Progenitor cell of endocrine pancreas (in vitro differentiated cells): ENCODE measurements at places on chromosomes 1 and 21. TPM values are rescaled to one million over a fixed set of nuclear protein-coding genes. Genes with fewer than 3 reads are reported as not detected.

- H3K27ac ChIP-seq = peak overlapping the region; percentile 5
- H3K36me3 ChIP-seq = no peaks in the 10 kb centered on the region
- H3K4me3 ChIP-seq = peak overlapping the region; percentile 71
- H3K27me3 ChIP-seq = peaks cover 39% of the 10 kb centered on the region
Observed at GRCh38 chr1:32703479-32704291, 1.1 kb upstream of the SYNC start.

GRCh38 chr1:158552296-158552695 lies 1.9 kb downstream of the OR6Y1 start:
- H3K4me3 ChIP-seq = no peak overlapping the region
- no peaks in the 10 kb centered on the region for H3K36me3 ChIP-seq
- H3K27me3 ChIP-seq = no peaks in the 10 kb centered on the region

DNA sequence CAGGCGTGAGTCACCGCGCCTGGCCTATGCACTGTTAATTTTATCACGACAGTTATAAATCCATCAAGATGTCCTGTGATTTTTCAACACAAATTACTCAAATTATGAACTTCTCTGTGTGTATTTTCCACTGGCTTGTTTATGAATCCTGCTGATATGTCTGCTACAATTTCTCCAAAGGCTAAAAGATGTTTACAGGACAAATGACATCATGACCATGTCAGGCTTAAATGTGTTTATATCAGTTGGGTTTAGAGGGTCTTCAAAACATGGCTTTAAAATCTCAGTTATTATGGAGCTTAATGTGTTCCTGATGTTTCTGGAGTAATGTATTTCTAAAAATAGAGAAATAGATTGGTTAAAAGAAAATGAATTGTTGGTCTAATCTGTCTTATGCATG lies 44.0 kb upstream of the ERG start:
- H3K27ac ChIP-seq = no peak overlapping the region
- no peak for DNase-seq
- peaks cover 3% of the 10 kb centered on the region for H3K27me3 ChIP-seq
- no peak overlapping the region for H3K4me3 ChIP-seq
- H3K36me3 ChIP-seq = no peaks in the 10 kb centered on the region

DNA sequence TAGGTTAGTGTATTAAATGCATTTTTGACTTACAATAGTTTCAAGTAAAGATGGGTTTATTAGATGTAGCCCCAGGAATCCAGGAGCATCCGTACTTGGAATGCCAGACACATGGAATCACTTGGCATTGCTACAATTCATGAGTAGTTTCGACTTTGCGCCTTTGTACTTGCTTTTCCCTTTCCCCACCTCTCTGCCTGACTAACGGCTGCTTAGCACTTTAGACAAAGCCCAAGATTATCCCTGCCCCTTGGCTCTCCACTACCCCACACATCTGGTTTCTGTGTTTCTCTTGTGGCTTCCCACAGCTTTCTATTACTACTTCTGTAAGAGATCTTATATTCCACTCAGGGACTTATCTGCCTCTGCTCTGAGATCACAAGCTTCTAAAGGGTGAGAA lies 397.7 kb upstream of the POU3F1 start:
- H3K4me1 ChIP-seq = peaks cover 3% of the 10 kb centered on the region
- no peak for DNase-seq
- no peak overlapping the region for H3K4me3 ChIP-seq
- no peaks in the 10 kb centered on the region for H3K36me3 ChIP-seq
- H3K27ac ChIP-seq = no peak overlapping the region

NBPF6 gene
- total RNA-seq = not detected in 2 replicates

GRCh38 chr1:59404796-59405195 lies 107.9 kb downstream of the FGGY start:
- peaks cover 2% of the 10 kb centered on the region for H3K36me3 ChIP-seq
- H3K4me3 ChIP-seq = no peak overlapping the region
- H3K27me3 ChIP-seq = no peaks in the 10 kb centered on the region
- no peak overlapping the region for H3K27ac ChIP-seq

GRCh38 chr1:93180723-93181613 lies at the start of gene CCDC18:
Gene CCDC18 (plus strand): TSS chr1:93180724. CDS start chr1:93183362, 2,638 bp downstream.
- no peak for DNase-seq
- peak within 1 kb of the TSS; percentile 99 for H3K27ac ChIP-seq
- H3K36me3 ChIP-seq = peaks cover 2% of the 10 kb centered on the region
- peak within 1 kb of the TSS; percentile 96 for H3K4me3 ChIP-seq

DNA sequence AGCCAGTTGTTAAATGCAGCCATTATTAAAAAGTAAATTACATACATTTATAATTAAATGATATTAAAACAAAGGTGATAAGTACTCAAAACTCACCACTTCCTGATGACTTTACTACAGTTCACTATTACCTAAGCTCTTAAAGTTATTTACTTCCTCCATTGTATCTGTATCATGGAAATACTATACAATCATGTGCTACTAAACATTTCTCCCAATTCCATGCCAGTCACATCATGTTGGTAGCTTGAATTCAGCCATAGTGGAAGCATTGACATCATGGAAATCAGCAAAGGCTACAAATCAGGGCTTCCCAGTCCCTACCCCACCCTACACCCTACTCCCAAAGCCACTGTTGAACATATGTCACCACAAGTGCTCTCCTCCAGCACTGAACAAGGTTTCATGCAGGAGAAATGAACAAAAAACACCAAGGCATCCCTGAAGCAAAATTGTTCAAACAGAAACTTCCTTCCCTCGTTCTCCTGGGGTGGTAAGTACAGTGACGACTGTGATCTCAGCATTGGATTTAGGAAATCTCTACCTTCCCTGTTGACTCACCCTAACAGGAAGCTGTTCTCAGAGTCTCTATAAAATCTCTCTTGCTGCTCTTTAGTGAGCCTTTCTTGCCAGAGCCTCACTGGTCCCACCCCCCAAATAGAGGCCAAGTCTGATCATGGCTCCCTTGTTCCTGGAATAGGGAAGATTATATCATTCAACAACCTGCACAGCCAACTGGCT lies 12.7 kb downstream of the VSIG8 start:
- no peak overlapping the region for H3K4me3 ChIP-seq
- no peaks in the 10 kb centered on the region for H3K36me3 ChIP-seq
- H3K27me3 ChIP-seq = peaks cover 81% of the 10 kb centered on the region
- H3K4me1 ChIP-seq = peaks cover 16% of the 10 kb centered on the region
- no peak overlapping the region for H3K27ac ChIP-seq
- no peak for DNase-seq

DNA sequence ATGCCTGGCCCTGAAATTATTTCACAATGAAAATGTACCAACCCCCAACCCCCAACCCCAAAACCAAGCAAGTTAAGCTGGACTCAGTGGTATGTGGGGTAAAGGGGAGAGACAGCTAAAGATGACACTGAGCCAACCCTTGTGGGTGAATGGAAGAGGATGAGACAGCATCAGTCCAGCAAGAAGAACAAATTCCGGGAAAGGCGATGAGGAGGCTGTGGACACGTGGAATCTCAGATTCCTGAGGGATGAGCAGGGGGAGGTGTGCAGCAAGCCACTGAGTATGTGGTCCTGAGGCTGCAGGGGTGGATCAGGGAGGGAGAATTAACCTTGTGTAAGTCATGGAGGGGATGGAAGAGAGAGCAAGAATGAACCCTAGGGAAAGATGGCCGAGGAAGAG lies 14.4 kb upstream of the ZNF362 start:
- peaks cover 17% of the 10 kb centered on the region for H3K4me1 ChIP-seq
- H3K36me3 ChIP-seq = no peaks in the 10 kb centered on the region
- no peak for DNase-seq
- H3K27me3 ChIP-seq = peaks cover 6% of the 10 kb centered on the region
- H3K4me3 ChIP-seq = no peak overlapping the region

GRCh38 chr1:186481303-186481888 lies 20.5 kb upstream of the PDC start:
- H3K27me3 ChIP-seq = peaks cover 3% of the 10 kb centered on the region
- no peaks in the 10 kb centered on the region for H3K4me1 ChIP-seq
- H3K4me3 ChIP-seq = no peak overlapping the region
- DNase-seq = no peak
- no peaks in the 10 kb centered on the region for H3K36me3 ChIP-seq

HJV gene
- total RNA-seq = not detected in 2 replicates

GRCh38 chr1:12052997-12053686 lies 10.0 kb upstream of the TNFRSF8 start:
- DNase-seq = no peak
- no peaks in the 10 kb centered on the region for H3K36me3 ChIP-seq
- H3K27me3 ChIP-seq = peaks cover 19% of the 10 kb centered on the region

- no peak overlapping the region for H3K4me3 ChIP-seq
- H3K27ac ChIP-seq = no peak overlapping the region
- no peaks in the 10 kb centered on the region for H3K4me1 ChIP-seq
- DNase-seq = peak; percentile 54
- peaks cover 53% of the 10 kb centered on the region for H3K27me3 ChIP-seq
Observed at GRCh38 chr1:4585216-4585615, 69.2 kb upstream of the AJAP1 start.

DNA sequence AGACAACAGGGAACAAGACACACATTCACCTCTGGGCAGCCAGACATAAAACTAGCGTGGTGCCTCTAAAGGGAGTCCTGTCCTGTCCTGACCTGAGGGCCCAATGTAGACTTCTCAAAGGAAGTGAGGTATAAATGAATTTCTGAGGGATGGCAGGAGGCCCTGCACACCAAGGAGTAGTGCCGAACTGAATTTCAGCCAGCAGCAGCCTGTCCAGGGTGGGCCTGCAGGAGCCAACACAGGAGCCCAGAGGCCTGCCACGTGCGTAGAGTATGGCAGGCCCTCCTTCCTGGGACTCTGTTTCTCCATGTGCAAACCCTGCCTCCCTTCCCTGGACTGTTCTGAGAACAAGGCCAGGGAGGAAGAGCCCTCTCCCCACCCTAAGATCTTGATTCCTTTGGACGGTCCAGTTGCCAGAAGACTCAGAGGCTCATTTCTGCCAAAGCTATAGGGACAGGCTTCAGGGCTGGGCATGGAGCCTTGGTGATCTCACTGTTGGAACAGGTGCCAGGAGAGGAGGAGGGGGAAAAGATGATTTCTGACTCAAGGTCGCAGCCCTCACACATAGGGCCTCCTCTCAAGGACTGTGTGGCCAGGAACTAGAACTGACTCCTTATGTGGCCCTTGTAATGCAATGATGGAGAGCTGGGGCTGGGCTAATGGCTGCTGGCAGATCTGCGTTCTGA lies 1.8 kb upstream of the FABP3 start:
- DNase-seq = no peak
- no peaks in the 10 kb centered on the region for H3K36me3 ChIP-seq
- H3K4me3 ChIP-seq = no peak overlapping the region
- H3K27me3 ChIP-seq = peaks cover 8% of the 10 kb centered on the region
- peaks cover 18% of the 10 kb centered on the region for H3K4me1 ChIP-seq
- H3K27ac ChIP-seq = peak overlapping the region; percentile 44

KIF26B gene
- 5.1 and 6.6 TPM in 2 replicates for total RNA-seq

DNA sequence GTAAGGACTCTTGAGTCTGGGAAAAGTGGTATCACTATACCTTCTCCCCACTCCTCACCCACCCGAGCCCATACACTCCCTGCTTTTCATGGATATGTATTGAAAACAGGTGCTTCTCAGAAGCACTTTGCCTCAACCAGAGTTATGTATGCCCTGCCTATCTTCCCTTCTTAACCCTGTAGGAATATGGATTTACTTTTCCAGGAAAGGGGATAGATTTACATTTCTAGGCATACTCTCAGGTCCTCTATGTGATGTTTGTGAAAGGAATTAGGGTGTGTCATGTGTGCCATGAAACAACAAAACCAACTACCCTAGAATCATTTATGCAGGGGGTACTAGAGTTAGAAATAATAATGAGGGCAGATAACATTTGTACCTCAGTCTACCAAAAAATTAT lies 11.0 kb upstream of the STX12 start:
- H3K4me1 ChIP-seq = no peaks in the 10 kb centered on the region
- peaks cover 4% of the 10 kb centered on the region for H3K36me3 ChIP-seq
- DNase-seq = no peak
- no peak overlapping the region for H3K4me3 ChIP-seq
- no peak overlapping the region for H3K27ac ChIP-seq

GRCh38 chr1:234608911-234609690 lies 877 bp downstream of the IRF2BP2 start:
- peaks cover 36% of the 10 kb centered on the region for H3K36me3 ChIP-seq
- H3K27ac ChIP-seq = peak overlapping the region; percentile 73
- H3K27me3 ChIP-seq = no peaks in the 10 kb centered on the region
- peaks cover 48% of the 10 kb centered on the region for H3K4me1 ChIP-seq
